ENCODE measurements at places on chromosomes 2 and 18.

DNA sequence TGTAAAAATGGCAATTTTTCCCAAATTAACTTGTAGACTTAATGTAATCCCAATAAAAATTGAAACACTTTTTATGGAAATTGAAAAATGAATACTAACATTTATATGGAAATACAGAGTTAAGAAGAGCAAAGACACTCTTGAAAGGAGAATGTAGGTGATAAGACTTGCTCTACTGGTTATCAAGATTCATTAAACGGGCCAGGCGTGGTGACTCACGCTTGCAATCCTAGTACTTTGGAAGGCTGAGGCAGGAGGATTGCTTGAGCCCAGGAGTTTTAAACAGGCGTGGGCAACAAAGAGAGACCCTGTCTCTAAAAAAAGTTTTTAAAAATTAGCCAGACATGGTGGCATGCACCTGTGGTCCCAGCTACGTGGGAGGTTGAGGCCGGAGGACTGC lies 29.5 kb upstream of the ZNF396 start:
- DNase-seq = no peak

DNA sequence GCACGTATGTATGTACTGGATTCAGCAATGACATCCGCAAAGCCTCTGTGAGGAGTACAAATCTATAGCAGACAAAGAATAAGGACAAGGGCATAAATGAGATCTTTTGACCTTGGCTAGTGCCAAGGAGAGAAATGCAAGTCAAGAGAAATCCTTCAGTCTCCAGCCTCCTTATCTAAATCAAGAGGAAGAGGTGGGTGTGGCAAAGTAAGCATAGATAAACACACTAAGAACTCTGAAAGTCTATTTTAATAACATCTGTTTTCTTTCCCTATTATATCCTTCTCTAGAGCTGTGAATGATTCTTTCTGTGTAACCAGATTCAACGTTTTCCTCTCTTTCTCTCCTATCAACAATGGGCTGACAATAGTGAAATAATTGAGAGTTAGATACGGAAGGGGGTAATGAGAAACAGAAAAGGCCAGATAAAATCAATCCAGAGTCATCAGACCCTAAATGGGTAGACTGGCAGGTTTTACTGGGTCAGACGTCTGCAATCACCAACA lies 118.5 kb upstream of the ZFP36L2 start:
- no peak for DNase-seq

DNA sequence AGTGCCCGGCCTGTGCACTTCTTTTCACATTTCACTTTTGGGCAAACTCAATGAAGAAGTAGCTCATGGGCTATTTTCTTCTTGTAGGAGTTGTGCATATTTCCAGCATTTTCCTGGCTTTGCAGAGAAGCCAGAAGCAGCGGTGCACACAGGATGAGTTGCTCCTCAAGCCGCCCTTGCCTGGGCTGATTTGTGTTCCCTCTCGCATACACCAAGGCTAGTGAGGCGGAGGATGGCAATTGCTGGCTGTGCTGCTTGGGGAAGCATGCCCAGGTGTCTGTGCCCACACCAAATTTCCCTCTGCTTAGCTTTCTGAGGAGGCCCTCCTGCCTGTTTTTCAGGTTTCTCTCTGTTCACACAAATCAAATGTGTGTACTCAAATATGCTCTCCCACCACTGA lies 85.4 kb upstream of the TMEM200C start:
- DNase-seq = no peak

DNA sequence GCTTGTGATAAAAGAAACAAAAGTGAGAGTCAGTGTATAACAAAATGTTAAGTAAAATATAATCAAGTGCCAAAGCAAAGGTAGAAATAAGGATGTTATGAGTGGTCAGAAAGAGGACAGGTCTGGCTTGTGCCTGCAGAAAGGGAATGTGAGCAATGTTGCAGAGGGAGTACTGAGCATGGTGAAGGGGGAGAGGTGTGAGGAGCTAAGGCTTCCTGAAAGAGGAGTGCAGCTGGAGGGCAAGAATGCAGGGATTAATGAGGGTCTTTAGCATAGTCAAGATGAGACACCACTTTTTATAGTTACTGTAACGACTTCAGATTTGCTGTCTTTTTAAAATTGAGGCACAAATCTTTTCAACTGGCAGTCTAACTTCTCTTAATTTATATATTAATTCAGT lies 22.0 kb upstream of the FIGN start:
- no peak for DNase-seq

DNA sequence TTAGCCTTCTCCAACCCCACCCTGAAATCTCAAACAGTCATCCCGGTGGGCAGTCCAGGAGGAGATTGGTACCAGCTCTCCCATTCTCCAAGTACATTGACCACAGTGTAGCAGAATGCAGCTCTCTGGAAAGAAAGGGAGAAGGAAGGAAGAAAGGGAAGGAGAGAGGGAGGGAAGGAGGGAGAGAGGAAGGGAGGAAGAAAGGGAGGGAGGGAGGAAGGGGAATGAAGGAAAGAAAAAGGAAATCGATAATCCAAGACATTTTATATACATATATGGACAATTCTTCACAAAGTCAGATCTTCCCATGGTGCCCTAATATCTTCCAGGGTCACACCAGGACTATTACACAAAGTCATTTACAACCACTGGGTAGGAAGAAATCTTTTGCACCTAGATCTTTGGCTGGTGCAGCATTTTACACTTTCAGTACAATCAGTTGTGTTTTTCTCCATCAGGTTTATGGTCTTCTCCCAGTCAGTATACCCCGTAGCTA lies 58.8 kb downstream of the ARHGEF33 start:
- no peak for DNase-seq

- no peak for DNase-seq
Observed at GRCh38 chr2:70995426-70995729, 705 bp upstream of the TEX261 start.

DNA sequence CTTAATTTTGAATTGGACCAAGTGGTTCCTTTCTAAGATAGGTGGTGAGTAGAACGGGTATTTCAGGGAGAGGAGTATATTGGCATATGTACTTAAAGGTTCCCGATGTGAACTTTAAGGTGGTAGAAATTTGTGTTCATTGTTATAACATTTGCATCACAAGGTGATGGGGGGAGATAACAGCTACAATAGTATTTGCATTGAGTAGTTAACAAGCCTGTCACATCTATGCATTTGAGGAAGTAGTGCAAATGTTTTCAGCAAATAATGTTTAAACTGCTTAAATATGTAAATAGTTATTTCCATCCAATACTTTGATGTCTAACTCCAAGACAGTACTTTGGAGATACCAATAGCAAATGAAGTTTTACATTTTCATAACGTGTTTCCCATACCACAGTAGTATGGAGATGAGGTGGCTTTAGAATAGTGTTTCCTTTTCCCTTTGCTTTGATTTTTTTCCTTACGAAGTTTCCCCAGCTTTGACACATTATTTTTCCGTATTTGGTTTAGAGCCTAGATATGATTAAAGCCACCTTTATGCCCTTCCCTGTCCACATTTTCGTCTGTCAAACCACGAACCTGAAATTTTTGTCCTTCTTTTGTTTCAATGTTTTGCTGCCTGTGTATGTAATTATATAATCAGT lies 46.6 kb downstream of the VAPA start:
- no peak for DNase-seq

DNA sequence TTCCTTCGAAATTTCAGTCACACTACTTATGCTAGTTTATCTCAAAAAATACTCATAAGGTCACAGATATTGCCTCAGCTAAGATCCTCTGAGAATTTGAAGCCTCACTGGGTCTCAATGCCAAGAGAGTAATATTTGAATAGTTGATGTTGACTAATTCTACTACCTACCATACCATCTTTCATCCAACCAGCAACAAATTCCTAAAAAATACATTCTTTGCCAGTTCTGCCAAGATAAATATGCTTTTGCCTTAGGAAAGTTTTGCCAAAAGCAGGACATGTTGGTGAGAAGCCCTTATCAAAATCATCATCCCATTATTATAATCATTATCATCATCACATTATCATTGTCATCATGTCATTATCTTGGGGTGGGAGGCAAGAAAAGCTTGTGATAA lies 544.6 kb upstream of the ZEB2 start:
- DNase-seq = no peak

DNA sequence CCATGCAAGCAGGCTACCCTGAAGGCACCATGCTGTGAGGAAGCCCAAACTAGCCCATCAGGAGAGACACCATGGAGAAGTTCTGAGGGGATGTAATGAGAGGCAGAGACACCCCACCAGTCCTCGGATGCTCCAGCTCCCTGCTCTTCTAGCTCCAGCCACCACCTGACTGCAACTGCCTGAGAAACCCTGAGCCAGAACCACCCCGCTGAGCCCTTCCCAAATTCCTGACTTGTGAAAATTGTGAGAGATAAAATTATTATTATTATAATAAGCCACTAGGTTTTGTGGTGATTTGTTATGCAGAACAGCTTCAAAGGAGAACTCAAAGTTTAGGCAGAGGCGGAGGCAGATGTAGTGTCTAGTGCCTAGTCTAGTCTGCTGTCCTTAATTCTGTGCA lies 67.1 kb upstream of the HK2 start:
- no peak for DNase-seq

DNA sequence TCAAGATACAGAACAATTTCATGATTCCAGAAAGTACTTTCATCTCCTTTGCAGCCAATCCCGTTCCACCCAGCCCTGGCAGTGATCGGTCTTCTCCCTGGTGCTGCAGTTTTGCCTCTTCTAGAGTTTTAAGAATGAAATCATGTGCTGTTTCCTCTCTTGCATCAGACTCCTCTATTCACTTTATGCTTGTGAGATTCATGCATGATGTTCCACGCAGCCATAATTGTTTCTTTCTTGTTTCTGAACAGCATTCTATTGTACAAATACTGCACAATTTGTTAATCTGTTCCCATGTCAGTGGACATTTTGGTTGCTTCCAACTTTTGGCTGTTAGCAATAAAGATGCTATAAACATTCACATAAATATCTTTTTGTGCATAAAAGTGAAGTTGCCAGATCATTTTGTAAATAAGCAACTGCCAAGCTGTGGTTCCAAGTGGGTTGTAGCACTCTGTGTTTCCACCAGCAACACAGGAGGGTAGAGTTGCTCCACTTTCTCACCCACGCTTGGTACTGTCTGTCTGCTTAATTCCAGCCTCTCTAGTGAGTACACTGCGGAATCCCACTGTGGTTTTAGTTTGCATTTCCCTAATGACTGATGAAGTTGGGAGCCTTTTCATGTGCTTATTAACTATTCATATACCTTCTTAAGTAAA lies 104.5 kb downstream of the TWIST2 start:
- no peak for DNase-seq

- no peak for DNase-seq
Observed at GRCh38 chr2:47072728-47073191, 82.3 kb downstream of the STPG4 start.

DNA sequence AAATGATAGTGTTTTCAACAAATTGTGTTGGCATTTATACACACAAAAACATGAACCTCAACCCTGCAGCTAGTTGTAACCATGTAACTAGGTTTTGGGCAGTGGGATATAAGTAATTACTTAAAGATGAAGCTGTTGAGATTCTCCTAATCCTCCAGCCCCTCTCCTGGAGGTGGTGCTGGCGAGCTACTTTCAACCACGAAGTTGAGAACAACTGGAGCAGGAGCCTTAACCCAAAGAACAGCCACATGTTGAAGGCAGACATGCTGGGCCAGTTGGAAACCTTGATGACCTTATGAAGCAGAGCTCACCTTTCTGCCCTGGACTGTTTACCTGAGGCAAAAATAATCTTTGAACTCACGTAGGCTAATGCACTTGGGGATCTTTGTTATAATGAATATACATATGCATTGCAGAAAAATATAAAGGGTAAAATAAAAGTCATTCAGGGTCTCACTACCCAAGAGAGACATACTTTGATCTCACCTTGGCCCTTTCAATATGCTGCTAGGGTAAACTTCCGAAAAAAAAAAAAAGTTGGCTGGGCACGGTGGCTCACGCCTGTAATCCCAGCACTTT lies 89.6 kb upstream of the NPAS2 start:
- no peak for DNase-seq

DNA sequence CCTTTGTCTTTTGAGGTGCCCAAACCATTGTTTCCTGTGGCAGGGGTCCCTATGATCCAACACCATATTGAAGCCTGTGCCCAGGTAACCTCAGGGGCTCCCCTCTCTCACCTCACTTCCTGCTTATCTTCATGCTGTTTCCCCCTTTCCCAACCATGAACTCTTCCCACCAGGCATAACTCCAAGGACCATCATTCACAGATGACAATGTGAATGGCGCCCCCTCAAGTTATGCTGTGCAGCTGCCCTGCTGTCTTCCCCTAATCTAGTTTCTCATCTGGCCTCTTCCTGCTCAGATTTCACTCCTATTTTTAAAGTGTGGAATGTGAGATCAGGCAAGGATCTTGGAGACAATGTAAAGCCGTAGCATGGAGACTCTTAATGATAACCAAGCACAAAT lies 1.4 kb downstream of the GMPPA start:
- DNase-seq = no peak

DNA sequence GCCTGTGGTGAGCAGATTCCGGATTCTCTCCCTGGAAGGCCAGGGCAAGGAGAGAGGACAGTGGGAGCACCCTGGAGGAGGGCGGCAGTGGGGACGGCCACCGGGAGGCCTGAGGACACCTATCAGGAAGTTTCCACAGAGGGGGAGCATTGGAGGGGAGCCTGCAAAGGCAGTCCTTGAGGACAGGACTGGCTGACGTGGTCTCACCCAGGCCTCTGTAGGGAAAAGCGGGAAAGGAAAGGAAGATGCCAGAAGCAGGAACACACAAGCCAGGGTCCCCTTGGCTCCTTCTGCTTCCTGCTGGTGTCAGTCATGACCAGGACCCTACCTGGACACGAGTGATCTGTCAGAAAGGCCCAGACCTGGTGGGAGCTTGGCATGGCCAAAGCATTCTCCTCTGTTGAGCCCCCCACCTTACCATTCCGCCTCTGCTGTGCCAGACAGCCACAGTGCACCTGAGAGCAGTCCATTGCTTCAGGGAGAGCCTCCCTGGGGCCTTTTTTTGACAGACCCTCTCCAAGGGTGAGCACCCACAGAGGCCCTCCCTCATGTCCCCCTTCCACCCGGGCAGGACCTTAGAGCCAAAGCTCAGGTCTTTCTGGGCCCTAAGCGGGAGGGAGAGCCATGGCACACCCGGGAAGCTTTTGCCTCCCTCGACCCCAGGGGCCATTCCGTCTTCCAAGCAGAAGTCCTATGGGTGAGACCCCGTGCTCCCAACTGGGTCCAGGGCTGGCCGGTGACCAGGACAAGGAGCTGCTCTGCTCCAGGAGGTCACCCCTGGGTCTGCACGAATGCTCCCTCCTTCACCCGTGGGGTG lies 333.1 kb downstream of the DYSF start:
- DNase-seq = no peak

DNA sequence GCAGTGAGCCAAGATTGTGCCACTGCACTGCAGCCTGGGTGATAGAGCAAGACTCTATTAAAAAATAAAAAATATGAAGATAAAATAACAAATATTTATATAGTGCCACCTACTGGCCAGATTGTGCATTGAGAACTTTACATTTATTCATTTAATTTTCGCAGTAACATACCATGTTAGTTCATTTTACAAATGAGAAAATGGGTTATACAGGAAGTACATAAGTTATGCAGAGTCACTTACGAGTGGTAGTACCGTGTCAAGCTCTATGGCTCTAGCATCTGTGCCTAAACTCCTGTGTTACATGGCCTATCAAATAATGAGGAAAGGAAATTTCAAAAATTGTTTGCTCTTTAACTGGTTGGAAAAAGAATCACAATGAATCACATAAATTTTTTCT lies 27.9 kb downstream of the RIF1 start:
- no peak for DNase-seq

GRCh38 chr2:236712961-236713673 lies 143.5 kb downstream of the ACKR3 start:
- no peak for DNase-seq
